Esophagus muscularis mucosa (tissue), 4 donors: ENCODE measurements at places on chromosomes 2 and 18. TPM values are rescaled to one million over a fixed set of nuclear protein-coding genes. Genes with fewer than 3 reads are reported as not detected.

Gene OTX1
- total RNA-seq: not detected

Gene ZNF142
- 27.3 TPM for total RNA-seq

DNA sequence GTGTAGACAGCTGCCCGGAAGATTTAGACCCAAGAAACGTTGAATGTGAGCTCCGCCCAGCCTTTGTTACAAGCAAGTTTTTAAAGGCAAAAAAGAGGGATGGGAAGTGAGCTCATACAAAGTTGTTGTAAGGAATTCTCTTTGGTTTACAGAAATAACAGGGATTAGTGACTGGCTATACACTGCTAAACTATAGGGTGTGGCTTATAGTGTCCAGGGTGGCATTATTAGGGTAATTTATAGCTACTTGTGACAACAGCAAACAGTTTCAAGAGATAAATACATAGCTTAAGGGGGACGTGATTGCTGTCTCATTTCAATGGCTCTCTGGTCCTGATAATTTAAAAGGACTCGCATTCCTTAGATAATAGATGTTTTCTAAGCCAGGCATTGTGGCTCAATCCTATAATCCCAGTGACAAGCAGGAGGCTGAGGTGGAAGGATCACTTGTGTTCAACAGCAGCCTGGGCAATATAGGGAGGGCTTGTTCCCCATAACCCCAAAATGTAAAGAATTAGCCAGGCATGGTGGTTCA, 66.5 kb upstream of the TGIF1 start:
- no peak overlapping the region for H3K27ac ChIP-seq
- H3K36me3 ChIP-seq: no peaks in the 10 kb centered on the region
- DNase-seq: no peak
- no peaks in the 10 kb centered on the region for H3K27me3 ChIP-seq
- no peak overlapping the region for H3K4me3 ChIP-seq

GRCh38 chr2:5674026-5674340, 18.2 kb upstream of the SOX11 start:
- DNase-seq: no peak
- H3K27ac ChIP-seq: no peak overlapping the region
- H3K36me3 ChIP-seq: no peaks in the 10 kb centered on the region
- H3K27me3 ChIP-seq: no peaks in the 10 kb centered on the region
